ENCODE measurements at places on chromosomes 13 and 19.
A peak's percentile ranks its signal among the peaks of the same experiment; 100 is the strongest.

- no peak for DNase-seq
Measured at GRCh38 chr13:39676315-39676876, 20.9 kb downstream of the COG6 start.

DNA sequence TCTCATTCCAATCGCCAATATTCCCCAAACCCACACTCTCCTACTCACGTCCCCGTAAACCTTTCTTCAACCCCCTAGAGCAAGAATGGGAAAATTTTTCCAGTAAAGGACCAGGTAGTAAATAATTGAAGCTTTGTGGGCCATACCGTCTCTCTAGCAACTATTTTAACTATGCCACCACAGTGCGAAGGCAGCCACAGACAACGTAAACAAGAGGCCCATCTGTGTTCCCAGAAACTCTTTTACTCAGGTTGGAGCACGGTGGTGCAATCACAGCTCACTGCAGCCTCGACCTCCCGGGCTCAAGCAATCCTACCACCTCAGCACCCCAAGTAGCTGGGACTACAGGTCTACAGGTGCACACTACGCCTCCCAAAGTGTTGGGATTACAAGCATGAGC, 3.0 kb downstream of the DPRX start:
- DNase-seq, result no peak

- no peak for DNase-seq
Measured at GRCh38 chr19:1146412-1146699, 27.7 kb downstream of the SBNO2 start.

DNA sequence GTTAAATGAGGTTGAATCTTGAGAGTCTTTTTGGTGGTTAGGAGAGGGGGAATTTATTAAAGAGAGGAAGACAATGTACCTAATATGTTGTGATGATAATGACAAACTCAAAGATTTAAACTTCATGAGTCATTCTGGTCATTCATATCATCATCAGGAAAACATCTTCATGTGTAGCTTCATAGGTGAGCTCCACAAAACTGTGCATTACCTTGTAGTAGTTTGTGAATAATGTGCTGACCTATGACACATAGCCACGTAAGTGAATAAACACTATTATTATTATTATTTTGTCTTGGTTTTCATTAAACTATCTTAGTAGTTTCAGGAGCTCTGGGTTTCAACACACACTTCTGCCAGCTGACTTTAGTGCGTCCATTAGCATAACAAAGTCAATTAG, 997 bp upstream of the GPC6 start:
- no peak for DNase-seq

GRCh38 chr13:50531917-50532899, 311.3 kb downstream of the DLEU7 start:
- DNase-seq, result no peak

DNA sequence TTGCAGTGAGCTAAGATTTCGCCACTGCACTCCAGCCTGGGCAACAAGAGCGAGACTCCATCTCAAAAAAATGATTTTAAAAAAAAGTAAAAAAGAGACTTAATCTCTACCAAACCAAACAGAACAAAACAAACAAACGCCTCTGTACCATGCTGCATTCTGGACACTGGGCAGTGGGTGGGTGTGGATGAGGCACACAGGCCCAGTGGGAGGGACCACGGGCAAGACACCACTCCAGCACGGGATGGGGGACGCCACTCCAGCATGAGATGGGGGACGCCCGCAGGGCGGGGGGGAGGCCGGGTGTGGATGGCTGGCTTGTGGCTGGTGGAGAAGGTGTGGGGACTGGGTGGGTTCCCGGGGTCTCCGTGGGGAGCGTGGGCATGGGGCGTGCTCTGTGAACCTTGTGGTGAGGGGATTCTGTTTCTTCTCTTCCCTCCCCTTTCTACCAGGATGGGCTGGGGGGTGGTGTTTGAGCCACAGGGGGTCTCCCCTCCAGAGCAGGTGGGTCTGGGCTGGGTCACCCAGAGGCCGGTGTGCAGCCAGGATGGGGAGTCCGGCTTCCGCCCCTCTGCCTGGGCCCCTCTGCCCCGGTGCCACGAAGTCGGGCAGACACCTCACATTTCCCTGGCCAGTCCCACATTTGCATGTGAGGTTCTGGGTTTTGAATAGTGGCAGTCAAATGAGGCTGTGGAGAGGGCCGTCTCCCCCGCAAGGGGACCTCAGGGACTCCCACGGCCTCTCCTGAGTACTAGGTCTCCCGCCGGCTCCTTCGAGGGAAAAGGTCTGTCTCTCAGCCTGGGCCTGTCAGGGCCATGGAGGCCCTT, 23.9 kb upstream of the MATK start:
- DNase-seq, result no peak

- no peak for DNase-seq
Measured at GRCh38 chr13:113273851-113274590, 23.0 kb upstream of the LAMP1 start.

DNA sequence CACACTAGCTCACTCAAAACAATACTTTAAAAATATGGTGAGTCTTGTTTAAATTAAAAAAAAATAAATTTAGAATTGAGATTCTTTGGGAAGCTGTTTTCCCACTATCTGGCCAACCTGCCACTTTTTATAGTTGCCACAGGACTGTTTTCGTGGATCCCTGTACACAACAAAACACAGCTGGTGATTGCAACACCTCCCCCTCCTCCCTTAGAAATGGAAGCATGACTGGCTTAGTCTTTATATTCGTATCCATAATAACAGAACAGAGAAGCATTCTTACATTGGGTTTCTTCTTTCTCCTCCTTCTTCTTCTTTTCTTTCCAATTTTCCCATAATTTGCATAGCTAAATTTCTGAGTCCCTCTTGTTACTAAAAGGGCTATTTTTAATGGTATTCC, 79.5 kb upstream of the GJB6 start:
- DNase-seq, result no peak

DNA sequence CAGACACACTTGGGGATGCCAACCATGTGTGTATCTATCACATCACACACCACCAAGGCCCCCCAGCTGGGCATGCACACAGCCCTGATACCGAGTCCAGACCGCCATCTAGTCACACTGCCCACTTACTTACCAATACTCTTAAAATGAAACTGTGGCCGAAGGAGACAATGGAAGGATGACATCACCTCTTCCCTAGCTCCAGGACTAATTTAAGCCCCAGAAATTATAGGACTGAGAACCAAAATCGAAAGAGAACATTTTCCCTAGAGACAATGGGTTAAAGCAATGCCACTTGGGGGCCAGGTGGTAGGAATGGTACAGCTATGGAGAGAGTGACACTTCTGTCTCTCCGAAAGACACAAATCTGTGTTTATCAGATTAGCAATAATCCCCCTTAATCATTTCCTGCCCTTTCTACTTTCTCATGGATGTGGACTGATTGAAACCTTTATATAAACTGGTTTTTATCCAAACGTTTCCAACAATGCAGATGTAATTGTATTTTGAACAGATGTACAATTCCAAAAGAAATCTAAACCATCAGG, 663 bp upstream of the GGACT start:
- no peak for DNase-seq

DNA sequence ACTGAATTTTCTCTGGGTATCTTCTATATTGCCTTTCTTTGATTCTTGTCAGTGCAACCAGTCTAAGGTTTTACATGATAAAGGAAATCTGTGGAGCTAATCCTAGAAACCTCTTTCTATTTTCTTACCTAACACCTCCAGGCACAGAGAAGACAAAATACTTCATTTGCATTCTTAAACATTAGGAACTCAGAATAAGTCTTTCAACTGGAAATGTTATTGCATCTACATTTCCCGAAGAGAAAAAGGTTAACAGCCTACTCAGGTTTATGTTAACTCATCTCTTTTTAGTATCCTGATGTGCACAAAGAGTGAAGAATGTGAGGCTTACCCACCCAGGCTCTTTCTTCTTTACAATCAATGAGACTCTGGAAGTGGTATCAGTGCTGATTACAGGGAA, 106.7 kb downstream of the PCCA start:
- no peak for DNase-seq

- no peak for DNase-seq
Measured at GRCh38 chr13:30103161-30103840, 204.1 kb downstream of the KATNAL1 start.

- no peak for DNase-seq
Measured at GRCh38 chr13:31545616-31546015, 193.7 kb upstream of the RXFP2 start.

DNA sequence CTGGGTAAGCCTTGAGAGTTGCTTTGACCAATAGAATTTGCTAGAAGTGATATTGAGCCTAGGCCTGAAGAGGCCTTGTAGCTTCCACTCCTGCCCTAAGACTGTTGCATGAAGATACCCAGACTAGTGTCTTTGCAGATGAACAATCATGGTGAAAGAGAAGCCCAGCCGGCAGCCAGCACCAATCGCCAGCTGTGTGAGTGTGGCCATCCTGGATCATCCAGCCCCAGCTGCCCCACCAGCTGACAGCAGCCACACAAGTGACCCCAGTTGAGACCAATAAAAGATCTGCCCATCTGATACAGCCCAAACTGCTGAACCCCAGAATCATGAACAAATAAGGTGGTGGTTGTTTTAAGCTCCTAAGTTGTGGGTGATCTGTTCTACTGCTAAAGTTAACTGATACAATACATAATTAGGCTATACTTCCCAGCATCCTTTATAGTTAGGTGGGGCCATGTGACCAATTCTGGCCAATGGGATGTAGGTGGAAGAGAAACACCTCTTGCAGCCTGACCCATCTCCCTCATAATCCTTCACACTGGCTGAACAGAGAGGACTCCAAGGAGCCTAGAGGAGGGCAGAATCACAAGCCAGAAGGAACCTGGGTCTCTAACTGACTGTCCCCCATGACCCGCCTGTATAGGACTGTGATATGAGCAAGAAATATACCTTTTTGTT, 9.4 kb upstream of the ZNF428 start:
- DNase-seq, result no peak

DNA sequence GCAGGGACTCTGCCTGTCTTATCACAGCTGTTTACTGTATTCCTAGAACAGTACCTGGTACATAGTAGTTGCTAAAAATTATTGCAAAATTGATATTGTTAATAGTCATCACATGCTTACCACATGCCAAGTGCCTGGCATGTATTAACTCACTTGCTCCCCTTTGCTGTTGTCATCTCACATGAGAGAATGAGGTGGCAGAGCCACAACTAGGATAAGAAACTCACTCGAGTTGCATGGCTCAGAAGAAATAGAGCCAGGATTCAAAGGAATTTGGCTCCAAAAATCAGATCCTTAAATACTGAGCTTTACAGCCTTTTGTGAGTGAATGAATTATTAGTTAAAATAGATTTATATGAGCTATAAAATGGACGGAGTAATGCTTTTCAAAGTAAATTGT, 42.6 kb downstream of the B3GLCT start:
- no peak for DNase-seq

DNA sequence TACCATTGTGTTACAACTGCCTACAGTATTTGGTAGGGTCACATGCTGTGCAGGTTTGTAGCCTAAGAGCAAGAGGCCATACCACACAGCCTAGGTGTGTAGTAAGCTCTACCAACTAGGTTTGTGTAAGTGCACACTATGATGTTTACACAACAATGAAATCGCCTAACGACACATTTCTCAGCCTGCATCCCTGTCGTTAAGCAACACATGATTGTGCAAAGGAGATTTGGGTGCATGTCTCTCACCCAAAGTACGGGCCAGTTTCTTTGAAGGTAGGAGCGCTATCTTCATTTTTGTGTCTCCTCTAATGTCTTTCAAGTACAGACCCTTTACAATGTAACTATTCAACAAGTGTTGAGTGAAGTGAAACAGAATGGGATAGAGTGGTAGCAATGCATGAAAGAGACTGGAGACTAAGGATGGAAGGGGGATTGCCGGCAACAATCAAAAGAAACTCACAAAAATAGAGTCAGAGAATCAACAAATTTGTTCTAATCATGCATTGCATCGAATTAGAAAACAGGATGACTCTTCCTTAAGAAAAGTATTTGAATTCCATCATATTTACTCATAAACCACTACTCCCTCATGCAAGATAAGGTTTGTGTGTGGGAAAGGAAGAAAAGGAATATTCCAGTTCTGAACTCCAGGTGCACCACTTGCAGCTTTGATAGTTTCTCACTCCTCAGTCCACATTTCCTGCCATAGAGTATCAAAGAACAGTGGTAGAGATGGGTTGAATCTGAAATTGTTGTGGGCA, 60.2 kb upstream of the TNFRSF19 start:
- no peak for DNase-seq

GRCh38 chr19:15781661-15782060, 5.8 kb upstream of the OR10H5 start:
- DNase-seq, result no peak

GRCh38 chr19:10044390-10044789, 31.1 kb downstream of the RDH8 start:
- DNase-seq, result no peak

DNA sequence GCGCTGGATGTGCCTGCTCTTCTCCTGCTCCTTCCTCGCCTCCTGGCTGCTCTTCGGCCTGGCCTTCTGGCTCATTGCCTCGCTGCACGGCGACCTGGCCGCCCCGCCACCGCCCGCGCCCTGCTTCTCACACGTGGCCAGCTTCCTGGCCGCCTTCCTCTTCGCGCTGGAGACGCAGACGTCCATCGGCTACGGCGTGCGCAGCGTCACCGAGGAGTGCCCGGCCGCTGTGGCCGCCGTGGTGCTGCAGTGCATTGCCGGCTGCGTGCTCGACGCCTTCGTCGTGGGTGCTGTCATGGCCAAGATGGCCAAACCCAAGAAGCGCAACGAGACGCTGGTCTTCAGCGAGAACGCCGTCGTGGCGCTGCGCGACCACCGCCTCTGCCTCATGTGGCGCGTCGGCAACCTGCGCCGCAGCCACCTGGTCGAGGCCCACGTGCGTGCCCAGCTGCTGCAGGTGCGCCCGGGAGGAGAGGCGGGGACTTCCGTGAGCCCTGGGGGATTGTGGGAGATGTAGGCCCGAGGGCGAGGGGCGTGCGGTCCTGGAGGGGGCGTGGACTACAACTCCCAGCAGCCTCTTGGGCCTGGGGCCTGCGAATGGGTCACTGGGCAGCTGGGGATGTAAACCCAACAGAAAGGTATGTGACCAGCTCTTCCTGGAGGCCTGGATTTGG, 6.7 kb downstream of the KCNJ14 start:
- DNase-seq, result peak; percentile 91

DNA sequence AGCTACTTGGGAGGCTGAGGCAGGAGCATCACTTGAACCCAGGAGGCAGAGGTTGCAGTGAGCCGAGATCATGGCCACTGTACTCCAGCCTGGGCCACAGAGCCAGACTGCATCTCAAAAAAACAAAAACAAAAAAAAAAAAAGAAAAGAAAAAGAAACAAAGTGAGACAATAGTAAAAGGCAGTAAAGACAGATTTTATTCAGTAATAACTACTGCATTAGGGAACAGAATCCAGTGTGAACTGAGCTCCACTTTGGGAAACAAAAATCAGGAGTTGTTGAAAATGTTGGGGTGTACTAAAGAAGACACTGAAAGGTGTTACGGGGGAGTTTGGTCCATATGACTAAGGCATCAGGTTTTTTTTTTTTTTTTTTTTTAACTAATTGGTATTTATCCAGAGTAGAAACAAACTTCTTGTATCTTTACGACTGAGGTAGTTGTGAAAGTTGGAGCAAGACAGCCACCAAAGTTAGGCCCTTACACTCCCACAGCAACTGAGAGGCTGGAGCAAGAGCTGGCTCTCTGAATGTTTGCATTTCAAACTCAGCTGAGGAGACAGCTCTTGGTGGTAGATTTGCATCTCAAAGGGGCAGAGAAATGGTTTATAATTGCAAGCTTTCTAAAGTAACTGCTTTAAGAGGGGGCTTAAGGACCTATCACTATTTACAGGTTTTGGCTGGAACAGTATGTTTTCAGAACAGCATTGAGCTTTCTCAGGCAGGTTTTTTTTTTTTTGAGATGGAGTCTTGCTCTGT, 24.2 kb downstream of the ZNF607 start:
- DNase-seq, result no peak
